Fibroblast of skin of scalp (primary cell): ENCODE measurements at places on chromosomes 1 and 21.

GRCh38 chr1:198056255-198056654 is 100.5 kb upstream of the NEK7 start:
- no peak for DNase-seq

GRCh38 chr1:208362011-208362410 is 117.8 kb upstream of the PLXNA2 start:
- no peak for DNase-seq

GRCh38 chr1:46289976-46290375 is 13.4 kb downstream of the LRRC41 start:
- DNase-seq = no peak

DNA sequence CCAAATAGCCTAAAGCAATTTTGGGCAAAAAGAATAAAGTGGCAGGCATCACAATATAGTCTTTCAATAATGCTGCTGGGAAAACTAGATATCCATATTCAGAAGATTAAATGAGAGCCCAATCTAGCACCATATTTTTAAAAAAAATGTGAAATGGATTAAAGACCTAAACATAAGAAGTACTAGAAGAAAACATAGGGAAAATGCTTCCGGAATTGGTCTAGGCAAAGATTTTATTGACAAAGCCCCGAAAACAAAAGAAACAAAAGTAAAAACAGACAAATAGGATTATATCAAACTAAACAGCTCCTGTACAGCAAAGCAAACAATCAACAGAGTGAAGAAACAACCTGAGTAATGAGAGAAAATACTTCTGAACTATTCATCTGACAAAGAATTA is 48.6 kb upstream of the KCNK1 start:
- no peak for DNase-seq

- no peak for DNase-seq
These were observed 39.9 kb upstream of the CD1D start for GRCh38 chr1:158140764-158141192.

DNA sequence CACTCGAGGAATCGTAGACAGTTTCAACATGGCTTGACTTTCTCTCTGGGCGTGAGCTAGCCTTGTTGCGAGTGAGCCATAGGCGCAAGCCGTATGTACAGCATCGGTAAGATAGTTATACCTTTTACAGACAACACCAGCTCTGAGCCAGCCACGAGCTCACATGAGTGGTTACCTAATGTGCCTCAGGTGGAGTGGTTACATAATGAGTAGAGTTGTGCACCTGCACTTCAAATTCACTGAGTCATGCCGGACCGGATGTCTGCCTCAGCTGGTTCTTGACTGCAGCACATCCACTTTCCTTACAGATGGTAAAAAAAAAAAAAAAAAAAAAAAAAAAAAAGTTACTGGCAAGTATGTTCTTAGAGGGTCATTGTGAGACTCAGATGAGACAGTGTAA is 360.4 kb upstream of the NR5A2 start:
- no peak for DNase-seq

DNA sequence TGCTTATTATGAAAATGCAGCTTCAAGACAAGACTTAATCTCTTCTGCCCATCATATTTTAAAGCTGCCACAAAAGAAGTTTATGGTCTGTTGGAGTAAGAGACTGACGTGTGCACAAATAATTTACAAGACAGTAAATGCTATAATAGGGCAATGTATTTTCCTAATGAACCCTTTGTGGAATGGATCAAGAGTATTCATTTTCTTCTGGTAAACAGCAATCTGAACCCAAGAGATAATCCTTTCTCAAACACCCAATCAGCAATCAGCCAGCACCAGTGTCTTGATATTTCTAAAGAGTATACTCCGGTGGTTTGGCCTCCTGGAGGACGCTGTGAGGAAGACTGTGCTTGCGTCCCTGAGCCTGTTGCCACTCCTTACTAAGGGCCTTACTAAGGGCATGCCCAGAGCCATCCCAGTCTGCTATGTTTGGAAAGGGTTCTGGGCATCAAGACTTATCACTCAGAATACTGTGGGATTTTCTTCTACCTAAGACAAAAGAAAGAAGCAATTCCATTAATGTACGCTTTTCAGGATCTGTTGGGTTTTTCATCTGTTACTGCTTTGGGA is 48.8 kb upstream of the LRRC8D start:
- DNase-seq = no peak

GRCh38 chr1:67582625-67583461 is 102.2 kb upstream of the GADD45A start:
- peak; percentile 81 for DNase-seq

GRCh38 chr1:196152086-196152485 is 456.2 kb downstream of the KCNT2 start:
- no peak for DNase-seq

DNA sequence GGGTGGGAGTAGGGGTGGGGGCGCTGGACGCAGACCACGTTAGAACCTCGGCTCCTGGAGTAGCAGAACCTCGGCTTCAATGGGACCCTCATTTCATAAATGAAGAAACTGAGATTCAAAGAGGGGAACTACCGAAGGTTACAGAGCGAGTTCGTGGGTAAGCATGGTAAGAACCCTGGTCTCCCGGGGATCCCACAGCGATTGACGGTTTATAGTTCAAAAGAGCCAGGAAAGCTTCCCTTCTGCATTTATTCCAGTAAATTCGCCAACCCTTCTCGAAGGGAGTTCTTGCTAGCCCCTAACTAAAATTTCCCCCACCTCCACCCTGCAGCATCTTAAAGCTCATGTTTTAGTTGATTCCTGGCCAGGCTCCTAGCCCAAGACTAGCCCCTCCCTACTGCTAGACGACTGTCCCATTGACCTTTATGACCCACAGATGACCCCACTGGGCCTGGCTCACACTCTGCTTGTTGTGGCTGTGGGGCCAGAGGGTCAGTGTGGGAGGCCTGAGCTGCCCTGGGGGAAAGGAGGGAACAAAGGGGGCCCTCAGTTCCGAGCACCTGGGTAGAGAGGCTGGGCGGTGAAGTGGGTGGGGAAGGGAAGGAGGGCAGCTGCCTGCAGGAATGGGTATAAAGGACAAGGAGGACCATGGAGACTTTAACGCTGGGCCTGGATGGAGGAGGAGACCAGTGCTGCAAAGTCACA is 558 bp upstream of the KIF21B start:
- DNase-seq = no peak

DNA sequence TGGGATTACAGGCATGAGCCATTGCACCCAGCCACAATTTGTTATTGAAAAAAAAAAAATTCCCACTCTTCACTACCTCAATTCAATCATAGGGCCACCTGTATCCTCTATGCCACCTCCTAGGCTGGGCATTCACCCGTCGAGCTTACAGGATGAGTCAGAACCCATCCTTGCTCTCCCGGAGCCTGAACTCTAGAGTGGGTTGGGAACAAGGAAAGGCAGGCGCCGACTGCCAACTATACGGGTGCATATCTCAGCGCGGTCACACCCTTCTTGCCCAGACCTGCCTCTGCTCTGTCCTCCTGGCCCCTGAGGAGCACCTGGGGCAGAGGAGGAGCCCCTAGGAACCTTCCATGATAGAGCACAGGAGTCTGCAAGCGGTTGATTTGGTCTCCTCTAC is 21.4 kb upstream of the LBR start:
- no peak for DNase-seq

- DNase-seq = no peak
These were observed 161.9 kb upstream of the GALNT2 start for GRCh38 chr1:229905031-229905545.

DNA sequence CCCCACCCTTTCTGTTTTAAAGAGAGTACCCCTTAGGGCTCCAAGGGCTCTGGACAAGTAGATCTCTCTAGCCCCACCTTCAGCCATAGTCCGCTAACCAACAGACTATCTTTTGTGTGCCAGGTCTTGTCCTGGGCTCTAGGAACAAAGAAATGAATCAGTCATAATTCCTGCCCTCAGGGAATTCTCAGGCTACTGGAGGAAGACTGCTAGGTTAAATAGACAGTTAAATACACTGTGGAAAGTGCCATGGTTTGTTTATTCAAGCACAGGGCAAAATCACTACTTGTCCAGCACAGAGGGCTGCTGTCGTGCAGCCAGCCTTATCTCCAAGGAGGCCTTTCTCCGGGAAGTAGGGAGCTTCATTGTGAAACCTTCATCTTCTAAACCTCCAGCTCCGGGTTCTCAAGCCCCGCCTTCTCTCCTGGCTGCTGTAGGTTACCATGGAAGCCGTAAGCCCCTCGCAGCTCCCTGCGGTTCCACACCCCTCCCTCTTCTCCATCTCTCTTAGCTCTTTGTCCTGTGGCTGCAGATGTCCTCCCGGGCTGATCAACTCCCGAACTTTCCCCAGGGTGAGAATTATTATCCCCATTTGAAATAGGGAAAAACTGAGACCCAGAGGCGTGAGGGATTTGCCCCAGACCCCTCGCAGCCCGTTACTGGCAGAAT is 29.8 kb downstream of the SHISAL2A start:
- peak; percentile 58 for DNase-seq

DNA sequence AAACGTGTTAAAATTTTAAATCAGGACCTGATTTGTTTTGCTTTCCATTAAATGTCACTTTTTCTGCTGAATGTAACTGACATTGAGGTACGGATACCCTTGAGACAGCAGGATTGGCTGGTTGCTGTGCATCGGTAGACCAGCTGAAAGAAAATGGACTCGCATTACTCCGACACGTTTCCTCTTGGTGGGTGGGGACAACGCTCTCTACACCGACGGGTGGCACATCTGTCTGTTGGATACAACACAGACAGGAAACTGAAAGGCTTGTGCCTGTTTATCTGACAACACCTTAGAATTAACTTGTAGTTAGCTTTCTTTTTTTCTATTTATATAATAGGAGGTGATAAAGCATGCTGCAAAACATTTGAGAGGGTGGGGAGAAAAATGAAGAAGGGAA is 19.4 kb downstream of the PRPF38A start:
- no peak for DNase-seq

GRCh38 chr1:228240411-228241240 is 32.8 kb downstream of the OBSCN start:
- DNase-seq = no peak

- DNase-seq = peak; percentile 10
These were observed 568.2 kb upstream of the ZP4 start for GRCh38 chr1:238458899-238459298.

DNA sequence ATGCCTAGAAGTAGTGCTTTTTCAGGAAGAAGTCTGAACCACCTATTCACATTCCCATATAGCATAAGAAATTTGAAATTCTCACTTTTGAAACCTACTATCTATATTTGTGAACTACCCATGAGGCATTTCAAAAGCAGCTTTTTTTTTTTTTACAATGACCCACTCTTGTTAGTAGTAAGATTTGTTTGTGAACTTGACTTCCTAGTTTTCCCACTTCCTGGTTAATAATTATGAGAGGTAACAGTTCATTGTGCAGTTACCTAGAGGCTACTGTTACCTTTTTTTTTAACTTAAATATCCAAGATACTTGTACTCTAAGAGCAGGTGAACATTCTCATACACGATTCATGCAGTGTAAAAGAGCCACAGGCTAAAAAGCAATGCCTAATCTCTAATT is 371.7 kb upstream of the ADGRL2 start:
- DNase-seq = no peak

GRCh38 chr1:87143413-87144135 is 185.1 kb upstream of the LMO4 start:
- no peak for DNase-seq

DNA sequence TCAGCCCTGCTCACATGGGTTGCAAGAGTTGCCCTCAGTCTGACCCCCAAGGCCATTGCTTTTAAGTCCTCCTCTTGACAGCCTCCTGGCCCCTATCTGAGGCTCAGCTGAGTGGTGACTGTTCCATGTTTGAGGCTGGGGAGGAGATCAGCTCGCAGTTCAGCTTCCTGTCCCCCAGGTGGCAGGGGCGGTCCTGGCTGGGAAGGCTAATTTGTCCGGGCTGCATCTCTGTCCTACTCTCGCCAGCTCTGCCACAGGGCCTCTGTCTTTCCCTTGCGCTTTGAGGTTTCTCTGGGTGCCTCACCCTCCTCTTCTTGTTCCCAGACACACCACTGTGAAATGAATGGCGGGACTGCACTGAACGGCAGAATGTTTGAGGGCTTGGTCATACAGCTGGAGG is 157.3 kb downstream of the KCNJ6 start:
- peak; percentile 72 for DNase-seq

DNA sequence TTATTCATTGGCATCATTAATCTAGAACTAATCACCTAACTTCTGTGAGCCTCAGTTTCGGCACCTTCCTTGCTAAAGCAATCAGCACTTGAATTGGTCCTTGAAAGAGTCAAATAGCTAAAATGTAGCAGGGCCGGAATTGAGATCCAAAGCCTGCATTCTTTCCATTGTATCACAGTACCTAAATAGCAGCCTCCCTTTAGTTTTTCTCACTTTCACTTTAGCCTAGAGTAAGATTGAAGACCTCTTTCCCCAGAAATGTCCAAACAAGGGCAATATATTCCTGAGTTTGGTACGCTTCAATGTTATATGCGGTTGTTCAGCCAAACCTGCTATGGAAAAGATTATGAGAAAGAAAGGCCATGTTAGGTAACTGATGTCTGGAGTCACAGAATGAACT is 121.9 kb upstream of the BMP8A start:
- no peak for DNase-seq

- DNase-seq = peak; percentile 30
These were observed 16.3 kb upstream of the ACKR1 start for GRCh38 chr1:159188375-159188788.

GRCh38 chr21:45823100-45823681 is 158.4 kb upstream of the COL6A1 start:
- DNase-seq = no peak

DNA sequence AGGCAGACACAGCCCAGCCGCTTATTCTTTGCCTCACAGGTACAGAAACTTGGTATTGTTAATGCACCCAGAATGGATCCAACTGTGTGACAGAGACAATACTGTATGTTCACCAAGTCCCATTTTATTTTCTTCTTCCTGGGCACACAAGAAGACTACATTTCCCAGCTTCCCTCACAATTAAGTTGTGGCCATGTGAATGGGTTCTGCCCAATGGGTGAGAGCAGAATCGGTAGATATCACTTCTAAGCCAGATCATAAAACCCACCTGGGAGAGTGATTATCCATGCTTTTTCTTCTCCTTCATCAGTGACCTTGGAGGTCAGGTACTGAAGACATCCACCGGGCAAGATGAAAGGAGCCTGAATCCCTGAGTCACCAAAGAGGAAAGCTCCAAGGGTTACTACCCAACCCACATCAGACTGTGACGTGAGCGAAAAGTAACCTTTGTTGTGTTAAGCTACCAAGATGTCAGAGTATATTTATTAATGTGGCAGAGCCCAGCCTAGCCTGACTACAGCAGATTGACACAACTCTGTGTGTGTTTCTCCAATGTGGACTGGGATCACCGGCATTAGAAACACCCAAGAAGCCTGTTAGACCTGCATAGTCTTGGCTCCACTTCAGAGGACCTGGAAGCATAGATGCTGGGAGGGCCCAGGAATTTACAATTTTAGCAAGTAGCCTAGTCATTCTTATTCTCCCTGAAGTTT is 79.1 kb upstream of the GRIK3 start:
- DNase-seq = no peak

GRCh38 chr1:65378247-65378946 is 42.1 kb upstream of the LEPR start:
- no peak for DNase-seq
